CD4-positive, alpha-beta memory T cell (primary cell): ENCODE measurements at places on chromosomes 6 and 20.

GRCh38 chr6:43428112-43428570, 800 bp downstream of the ABCC10 start:
- no peak for DNase-seq

GRCh38 chr6:100296810-100297544, 167.7 kb downstream of the SIM1 start:
- no peak for DNase-seq

- DNase-seq = no peak
These were observed 17.2 kb downstream of the GDAP1L1 start for GRCh38 chr20:44264287-44264686.

- DNase-seq = no peak
These were observed 667 bp downstream of the CAP2 start for GRCh38 chr6:17393892-17394631.

DNA sequence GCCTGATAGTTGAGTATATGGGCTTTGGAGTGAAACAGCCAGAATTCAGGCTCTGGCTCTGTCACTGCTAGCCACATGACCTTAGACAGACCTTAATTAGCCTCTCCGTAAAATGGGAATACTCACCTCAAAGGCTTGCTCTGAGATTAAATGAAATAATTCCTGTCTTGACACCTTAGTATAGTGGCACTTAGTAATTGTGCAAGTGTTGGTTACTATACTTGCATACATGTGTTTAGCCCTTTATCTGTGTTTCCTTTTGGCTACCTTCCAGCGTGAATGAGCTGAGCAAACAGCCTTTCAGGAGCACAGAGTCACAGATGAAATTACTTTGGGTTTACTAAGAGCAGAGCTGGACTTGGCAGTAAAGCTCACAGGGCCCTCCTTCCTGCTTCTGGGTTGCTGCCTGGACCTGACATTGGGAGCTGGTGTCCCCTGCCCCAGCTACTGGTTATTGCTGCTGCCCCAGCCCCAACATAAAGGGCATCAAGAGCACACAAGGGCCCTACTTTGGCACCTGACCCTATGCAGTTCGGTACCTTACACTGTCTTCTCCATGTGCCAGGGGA, 32.8 kb downstream of the CD164 start:
- no peak for DNase-seq

DNA sequence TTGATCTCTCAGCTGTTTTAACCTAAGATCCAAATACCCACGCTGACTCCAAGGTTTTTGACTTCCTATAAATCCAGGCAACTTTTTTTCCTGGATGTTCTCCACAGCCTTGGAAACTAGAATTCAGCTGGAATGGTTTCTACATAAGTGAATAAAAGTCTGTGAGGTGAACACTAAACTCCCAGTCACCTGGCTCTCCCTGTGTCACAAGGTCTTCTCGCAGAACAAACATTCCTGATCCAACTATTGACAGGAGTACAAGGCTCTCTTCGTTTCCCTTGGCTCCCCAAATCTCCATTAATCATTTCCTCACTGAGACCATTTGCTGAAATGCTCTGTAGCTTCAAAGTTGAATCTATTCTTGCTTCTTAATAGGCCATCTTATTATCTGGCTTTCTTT, 265.7 kb downstream of the ADGRG6 start:
- DNase-seq = no peak

DNA sequence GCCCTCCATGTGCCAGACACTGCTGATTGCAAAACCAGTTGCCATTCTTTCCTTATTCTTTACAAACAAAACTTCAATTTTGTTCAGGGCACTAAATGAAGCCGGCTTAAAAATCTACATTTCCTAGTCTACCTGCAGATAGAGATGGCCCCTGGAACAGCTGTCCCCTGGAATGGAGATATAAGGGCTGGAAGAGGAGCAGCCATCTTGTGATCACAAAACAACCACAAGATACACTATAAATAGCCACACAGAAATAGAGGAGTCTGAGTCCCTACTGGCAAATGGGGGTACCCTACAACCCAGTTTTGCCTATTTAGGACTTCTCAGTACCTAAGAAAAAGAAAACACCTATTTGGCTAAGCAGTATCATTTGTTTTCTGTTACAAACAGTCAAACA, 115.9 kb upstream of the BEND6 start:
- DNase-seq = no peak

GRCh38 chr6:76422511-76423213, 350.2 kb upstream of the IMPG1 start:
- DNase-seq = no peak

- no peak for DNase-seq
These were observed 37.9 kb downstream of the IPCEF1 start for GRCh38 chr6:154318721-154319120.
